ENCODE measurements at places on chromosomes 5 and 9.
A peak's percentile ranks its signal among the peaks of the same experiment; 100 is the strongest.

- DNase-seq: no peak
Observed at GRCh38 chr5:177412603-177413233, 3.4 kb upstream of the F12 start.

- no peak for DNase-seq
Observed at GRCh38 chr9:88996921-88997235, 5.6 kb downstream of the S1PR3 start.

GRCh38 chr9:115024925-115025535 lies 92.9 kb downstream of the TNC start:
- DNase-seq: no peak

- DNase-seq: no peak
Observed at GRCh38 chr9:125202846-125203618, 2.7 kb downstream of the RABEPK start.

GRCh38 chr9:17075758-17076485 lies 58.9 kb upstream of the CNTLN start:
- no peak for DNase-seq

DNA sequence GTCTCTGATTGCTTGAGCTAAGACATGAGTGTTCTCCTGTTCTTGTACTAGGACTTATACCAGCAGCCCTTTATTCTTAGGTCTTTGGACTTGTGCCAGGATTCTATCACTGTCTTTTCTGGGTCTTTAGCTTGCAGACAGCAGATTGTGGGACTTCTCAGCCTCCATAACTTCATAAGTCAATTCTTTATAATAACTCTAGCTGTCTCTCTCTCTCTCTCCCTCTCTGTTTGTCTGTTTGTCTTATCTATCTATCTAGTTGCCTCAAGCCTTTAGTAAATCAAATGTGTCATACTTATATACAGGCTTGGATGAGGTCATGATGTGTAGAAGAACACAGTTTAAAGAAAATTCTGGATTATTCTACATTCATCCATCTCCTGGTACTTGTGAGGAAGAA lies 11.5 kb upstream of the ANKRD55 start:
- no peak for DNase-seq

- no peak for DNase-seq
Observed at GRCh38 chr5:154271936-154272514, 81.5 kb downstream of the GALNT10 start.

DNA sequence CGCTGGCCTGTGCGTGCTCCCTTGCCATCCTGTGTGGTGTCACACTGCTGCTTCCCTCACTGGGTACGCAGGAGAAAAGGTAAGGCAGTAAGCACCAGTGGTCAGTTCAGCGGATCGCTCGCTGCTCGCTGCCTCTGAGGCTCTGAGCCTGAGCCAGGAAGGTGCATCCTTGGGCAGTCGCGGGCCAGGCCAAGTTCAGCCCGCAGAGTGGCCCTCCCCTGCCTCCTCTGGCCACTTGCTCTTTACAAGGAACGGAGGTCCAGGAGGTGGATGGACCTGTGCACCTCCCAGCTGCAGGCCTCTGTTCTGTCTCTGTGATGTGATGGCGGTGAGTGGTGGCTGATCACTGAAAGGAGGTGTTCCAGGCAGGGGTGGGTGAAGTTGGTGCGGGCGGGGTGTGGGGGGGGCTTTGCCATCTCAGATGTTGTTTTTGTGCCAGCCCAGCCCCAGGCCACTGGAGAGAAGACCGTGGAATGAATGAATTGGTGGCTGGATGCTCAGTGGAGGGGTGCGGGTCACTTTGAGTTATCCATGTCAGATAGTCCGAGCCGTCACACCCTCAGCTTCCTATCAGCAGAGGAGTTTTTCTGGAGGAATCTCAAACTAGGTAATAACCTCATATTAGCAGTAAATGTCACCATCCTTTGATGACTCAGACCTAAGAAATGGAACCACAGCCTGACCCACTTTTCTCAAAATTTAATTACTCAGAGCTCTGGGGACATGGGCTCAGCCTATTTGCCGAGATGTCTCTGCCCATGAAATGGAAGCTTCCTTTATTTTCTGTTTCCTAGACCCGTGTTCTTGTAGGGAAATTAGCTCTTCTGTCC lies 7.3 kb downstream of the COL5A1 start:
- DNase-seq: peak; percentile 57

DNA sequence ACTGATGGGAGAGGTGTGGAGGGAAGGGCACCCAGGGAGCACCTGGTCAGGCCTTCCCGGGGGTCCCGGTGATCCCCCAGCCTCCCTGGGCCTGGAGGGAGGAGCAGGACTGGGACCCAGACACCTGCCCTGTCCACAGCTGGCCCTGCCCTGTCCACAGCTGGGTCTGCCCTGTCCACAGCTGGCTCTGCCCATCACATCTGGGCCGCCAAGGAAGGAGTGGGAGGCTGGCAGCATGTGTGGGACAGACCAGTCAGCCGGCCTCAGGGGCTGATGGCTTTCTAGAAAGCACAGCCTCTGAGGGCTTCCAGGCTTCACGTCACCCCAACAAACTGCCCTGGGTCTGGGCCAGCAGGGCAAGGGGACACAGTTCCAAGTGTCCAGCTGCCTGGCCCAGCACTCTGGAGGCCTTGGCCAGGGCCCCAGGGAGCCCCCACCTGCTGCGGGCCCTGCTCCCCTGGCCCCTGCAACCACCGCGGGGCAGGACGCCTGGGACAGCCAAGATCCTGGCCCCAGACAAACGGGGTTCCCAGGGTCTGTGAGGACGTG lies 12.2 kb downstream of the DNLZ start:
- DNase-seq: no peak

DNA sequence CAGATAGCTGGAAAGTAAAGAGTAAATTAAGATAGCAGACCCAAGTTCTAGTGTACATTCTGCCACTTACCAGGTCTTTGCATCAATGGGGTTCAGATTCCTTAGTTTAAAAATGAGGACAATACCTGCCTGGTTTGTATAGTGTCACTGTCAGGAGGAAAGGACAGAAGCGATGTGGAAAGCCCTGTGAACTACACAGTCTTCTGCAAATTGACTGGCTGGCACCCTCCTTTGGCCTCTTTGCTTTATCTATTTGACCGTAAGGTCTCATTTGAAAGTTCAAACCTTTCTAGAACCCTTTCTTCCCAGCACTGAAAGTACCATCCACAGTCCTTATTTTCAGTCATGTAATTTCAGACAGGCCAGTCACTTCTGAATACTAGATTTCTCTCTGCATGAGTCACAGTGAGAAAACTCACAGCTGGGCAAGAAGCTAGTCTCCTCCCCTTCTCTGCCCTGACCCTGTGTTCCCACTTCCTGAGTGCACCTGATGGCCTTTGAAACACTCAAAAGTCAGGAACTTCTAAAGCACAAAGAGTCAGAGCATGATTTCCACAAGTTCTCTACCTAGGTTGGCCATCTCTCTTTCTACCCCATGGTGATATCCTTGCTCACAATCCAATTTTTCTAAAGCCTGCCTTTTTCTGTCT lies 91.3 kb upstream of the RASEF start:
- DNase-seq: peak; percentile 71

DNA sequence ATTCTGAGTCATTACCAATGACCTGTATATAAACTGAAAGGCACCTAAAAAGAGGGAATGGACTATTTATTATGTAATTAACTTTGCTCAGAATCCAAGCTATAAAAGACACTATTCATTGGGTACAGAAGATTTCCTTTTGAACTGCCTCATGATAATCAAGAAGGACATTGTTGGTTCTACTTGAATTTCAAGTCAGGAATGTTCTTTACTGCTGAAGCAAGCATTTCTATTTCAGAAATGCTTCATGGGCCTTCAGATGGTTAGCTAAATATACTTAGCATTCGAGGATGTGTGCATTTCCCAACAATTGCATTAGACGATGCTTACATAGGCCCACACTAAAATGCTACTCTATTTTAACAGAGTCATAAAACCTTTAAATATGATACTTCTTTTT lies 658.2 kb upstream of the DMAC1 start:
- no peak for DNase-seq

GRCh38 chr9:127519301-127520166 lies 68.2 kb downstream of the LRSAM1 start:
- DNase-seq: peak; percentile 95

DNA sequence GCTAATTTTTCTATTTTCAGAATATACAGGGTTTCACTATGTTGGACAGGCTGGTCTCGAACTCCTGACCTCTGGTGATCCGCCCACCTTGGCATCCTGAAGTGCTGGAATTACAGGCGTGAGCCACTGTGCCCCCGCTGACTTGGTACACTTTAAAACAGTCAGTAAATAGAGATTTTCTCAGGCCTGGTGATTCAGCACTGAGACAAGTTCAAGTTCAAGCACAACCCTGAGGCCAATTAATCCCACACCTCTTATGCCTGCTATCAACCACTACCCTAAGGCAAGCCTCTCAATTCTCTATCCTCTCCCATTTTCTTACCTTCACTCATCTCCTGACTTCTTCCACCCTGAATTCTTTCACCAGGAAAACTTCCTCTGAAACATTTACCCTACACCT lies 18.9 kb downstream of the MUSK start:
- DNase-seq: no peak

DNA sequence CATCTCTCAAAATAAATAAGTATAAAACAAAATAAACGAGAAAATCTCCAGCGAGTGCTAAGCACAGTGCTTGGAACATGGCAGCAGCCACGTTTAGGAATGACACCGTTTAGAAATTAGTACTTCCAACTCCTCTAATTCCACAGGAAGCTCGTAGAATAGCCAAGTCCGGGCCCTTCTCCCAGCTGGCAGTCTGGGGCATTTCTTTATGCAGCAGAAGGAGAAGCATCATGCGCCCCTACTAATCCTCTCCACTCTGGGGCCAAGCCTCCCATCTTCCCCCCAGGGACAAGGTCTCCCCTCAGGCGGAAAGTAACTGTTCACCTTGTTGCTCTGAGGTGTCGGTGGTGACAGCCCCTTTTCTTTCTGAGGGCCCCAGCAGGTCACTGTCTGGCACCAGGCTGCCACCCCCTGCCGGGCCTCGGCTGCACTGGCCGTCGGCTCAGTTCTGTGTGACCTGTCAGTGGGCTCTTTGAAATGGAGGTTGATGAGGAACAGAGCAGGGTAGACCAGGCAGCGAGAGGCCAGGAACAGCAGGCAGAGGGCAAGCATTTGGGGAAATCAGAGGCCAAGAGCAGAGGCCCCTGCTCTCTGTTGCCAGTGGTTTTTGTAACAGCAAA lies 113.5 kb upstream of the WWC1 start:
- DNase-seq: no peak

GRCh38 chr9:137351781-137352501 lies 49.9 kb upstream of the NRARP start:
- no peak for DNase-seq

GRCh38 chr5:103414604-103415003 lies 148.0 kb downstream of the NUDT12 start:
- no peak for DNase-seq

DNA sequence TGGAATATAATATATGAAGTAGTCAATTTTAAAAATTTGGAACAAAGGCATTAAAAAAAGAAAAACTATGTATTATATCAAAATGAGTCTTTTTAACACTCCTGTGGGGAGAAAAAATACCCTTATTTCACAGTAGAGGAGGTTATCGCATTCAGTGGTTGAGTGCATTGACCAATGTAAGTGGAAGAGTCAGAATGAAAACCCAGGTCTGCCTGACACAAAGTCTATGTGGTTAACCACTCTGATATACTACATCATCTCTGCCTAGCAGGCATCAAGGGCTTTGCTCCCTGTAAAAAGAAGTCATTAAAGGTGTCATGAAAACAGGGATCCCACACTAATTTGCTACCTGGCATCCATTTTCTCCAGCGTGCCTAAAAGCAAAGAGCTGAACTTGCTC lies 417.2 kb upstream of the C9orf72 start:
- DNase-seq: no peak

- DNase-seq: no peak
Observed at GRCh38 chr9:91047529-91047928, 245.9 kb downstream of the SYK start.

- no peak for DNase-seq
Observed at GRCh38 chr5:103927739-103928138, 365.1 kb upstream of the NUDT12 start.

DNA sequence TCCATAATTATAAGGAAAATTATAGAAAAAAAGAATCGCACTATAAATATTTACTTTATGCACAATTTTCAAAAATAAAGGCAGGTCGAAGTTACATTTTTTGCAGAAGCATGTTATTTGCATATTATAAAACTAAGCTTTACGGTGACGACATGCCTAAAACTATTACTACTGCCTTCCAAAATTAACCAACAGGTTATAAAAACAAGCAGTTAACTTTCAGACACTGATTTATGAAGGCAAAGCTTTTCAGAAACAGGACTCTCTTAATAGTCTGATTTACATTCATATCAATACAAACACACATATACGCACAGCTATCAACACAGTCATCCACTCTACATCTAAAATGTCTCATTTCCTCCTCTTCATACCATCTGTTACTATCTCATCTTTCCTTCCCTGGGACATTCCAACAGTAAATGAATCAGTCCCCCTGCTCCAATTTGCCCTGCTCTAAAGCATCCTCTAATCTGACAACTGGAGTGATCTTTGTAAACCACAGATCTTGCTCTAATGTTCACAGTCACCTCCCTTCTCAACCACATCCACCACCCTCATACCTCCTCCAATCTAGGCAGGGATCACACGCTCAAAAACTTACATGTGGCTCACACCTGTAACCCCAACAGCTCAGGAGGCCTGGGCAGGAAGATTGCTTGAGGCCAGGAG lies 21.6 kb downstream of the FBXW11 start:
- DNase-seq: no peak

GRCh38 chr5:173010547-173011464 lies 27.2 kb downstream of the ATP6V0E1 start:
- no peak for DNase-seq

- no peak for DNase-seq
Observed at GRCh38 chr5:127650022-127650421, 1.1 kb downstream of the CTXN3 start.

- no peak for DNase-seq
Observed at GRCh38 chr5:179292681-179293635, 52.3 kb downstream of the ADAMTS2 start.

- DNase-seq: no peak
Observed at GRCh38 chr9:130054325-130054786, 650 bp downstream of the GPR107 start.

GRCh38 chr9:21854594-21854993 lies 52.2 kb downstream of the MTAP start:
- DNase-seq: no peak

DNA sequence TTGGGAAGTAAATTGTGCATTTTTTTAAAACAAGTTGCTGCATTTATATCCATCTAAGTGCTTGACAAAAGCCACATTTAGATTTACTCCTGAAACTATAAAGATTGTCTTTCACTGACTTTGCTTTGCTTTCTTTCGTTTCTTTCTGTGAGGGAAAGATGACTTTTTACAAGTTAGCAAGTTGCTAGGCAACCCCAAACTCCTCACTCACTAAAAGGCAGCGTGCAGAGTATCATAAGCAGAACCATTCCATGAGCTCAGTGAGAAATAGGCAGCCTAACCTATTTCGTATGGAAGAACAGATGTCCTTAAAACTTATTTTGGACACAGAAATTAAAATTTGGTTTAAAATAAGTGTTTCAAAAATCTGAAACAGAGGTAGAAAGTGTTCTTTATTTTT lies 29.0 kb downstream of the KLF9 start:
- DNase-seq: no peak

DNA sequence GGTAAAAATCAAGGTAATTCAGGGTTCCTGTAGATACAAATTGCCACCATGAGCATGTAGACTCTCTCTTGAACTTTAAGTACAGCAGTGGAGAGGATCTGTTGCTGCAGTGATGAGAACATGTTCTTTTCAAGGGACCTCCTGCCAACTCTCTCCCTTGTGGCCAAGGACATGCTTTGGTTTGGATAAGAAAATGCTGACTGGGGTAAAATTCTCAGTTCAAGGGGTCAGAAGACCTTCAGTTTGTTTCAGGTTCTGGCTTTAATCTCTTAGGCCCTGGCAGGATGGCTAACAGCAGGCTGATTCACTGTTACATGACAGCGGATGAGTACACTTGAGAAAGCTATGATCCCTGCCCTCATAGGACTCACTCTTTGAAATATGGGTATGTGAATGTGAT lies 299.2 kb upstream of the NMUR2 start:
- DNase-seq: no peak

Measured in H4 (cell line).